ENCODE measurements at places on chromosomes 11 and 22.

- no peak for DNase-seq
These were observed 259.4 kb downstream of the SWAP70 start for GRCh38 chr11:9923280-9923679.

GRCh38 chr11:107494055-107494454 is 36.4 kb upstream of the CWF19L2 start:
- no peak for DNase-seq

DNA sequence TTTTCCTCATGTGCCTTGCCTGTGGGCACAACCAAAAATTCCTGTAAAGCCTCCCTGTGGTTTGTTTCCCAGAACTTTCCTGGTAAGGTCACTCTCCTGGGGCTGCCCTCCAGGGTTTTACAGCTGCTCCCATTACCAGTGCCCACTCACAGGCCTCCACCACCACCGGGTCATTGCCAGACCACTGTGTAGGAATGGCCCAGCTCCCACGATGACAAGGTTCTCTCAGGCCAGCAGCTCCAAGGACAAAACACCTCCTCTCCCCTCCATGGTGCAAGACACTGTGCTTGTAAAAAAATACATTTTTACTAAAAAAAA is 96.1 kb upstream of the AKIP1 start:
- no peak for DNase-seq

DNA sequence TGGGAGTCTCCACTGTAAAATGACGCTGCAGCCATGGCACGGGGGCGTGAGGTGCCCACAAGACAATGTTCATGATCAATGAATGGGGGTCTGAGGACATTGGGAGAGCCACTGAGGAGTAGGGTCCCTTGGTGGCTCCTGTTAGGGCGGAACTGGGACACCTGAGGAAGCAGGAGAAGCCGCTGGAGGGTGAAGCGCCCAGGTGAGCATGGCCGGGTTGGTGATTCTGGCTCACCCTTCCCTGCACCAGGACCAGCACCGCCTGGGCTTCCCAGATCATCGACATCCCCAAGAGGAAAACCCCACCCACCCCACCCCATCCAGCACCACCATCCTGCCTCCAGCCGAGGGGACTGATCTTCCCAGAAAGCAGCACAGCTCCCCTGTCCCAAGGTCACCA is 30.6 kb downstream of the SHANK2 start:
- DNase-seq, result no peak

DNA sequence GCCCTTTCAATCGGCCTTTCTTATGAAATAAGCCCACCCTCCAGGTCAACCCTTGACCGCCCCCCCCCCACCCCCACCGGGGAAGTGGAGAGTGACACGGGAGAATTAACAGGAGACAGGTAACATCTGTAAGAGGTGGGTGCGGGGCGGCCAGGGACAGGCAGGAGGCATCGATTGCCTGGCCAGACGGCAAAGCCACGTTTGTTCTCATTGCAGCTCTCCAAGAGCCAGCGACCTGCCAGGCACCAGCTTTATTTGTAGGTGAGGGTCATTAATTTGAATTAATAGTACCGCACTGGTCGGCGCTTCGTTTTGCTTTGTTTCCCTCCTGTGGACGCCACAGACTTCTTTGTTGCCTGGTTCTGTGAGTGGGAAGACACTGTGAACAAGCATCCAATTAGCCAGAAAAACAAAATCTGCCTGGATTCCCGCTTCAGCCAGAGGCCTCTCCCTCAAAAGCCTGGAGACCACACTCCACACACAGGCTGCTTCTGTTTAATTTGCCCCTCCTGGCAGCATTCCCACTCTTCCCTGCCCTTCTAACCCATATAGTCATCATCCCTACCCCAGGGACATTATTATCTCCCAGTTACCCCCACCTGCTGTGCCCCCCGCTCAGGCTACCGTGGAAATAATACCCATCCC is 104.5 kb upstream of the OPCML start:
- no peak for DNase-seq

GRCh38 chr11:63813563-63814382 is 517 bp downstream of the SPINDOC start:
- no peak for DNase-seq

DNA sequence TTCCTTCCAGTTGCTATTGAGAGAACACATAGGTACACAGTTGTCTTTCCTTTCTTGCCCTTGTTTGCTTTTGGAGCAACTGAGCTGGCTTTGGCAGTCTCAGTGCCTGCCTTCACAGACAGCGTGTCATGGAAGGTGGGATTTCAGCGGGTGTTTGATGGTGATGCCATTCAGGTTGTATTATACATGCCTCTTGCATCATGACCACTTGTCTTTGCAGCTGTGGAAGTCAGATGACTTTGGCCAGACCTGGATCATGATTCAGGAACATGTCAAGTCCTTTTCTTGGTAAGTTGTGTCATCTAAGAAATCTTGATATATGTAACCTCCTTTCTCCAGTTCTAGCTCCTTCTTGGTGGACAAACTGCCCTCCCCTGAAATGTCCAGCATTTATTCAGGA is 37.1 kb upstream of the SORL1-AS1 start:
- DNase-seq, result no peak

GRCh38 chr22:38204784-38205183 is 3.0 kb downstream of the MAFF start:
- DNase-seq, result peak; percentile 67

GRCh38 chr11:120167659-120168058 is 29.7 kb upstream of the TRIM29 start:
- DNase-seq, result no peak

DNA sequence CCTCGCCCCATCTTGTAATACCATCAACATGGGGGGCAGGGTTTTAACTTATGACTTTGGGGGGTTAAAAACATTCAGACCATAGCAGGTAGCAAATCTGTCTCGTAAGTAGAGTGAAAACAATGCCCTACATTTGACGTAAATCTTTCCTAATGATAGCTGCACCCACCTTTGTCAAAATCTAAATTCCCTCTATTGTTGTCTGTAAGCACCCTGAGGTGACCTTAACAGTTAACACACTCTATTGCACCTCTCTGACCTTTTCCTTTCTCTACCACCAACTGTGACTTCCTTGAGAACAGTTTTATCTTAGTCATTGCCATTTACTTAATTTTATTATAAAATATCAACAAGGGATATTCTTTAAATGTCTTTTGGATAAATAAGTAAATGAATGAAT is 1024.9 kb upstream of the CNTN5 start:
- no peak for DNase-seq

DNA sequence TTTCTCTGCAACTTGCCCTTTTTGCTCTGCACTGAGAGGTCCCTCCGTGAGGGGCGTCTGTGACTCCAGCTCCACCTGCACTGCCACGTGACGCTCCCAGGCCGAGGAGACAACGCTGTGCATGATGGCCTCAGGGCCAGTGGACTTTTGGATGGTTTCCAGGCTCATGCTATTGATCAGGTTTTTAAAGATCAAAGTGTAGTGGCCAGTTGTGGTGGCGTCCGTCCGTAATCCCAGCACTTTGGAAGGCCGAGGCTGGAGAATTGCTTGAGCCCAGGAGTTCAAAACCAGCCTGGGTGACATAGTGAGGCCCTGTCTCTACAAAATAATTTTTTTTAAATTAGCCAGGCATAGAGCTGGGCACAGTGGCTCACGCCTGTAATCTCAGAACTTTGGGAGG is 16.1 kb downstream of the RPL3 start:
- DNase-seq, result no peak

DNA sequence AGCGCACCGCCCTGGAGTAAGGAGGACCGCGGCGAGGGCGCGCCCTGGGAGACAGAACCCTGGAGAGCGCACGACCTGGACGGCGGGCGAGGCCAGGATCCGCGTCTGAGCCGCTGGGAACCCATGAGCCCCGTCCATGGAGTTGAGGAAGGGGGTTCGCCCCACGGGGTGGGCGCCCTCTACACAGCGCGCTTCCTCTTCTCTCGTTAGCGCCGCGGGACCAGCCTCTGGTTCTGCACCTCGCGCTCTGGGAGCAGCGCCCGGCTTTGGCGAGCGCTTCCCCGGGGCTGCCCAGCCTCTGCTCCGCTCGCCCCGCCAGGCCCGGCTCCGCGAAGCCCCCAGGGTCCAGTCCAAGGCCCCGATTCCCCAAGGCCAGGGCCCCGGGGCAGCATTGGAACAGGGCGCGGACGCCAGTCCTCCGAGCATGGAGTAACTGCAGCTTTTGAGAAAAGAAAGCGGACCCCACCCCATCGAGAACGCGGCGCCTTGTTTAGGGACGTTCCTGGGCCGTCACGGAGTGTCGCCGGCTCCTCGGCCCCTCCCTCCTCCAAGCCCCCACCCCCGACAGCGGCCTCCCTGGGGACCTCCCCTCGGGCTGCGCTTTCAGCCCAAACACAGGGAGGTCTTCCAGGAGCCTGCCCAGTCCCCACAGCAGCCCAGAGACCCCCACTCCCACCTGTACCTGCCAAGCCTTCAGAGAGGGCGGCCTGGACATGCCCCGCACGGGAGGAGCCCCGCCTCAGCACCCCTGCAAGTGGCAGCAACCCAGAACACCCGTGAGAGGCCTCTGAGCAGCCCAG is 56.2 kb downstream of the BRD1 start:
- no peak for DNase-seq

DNA sequence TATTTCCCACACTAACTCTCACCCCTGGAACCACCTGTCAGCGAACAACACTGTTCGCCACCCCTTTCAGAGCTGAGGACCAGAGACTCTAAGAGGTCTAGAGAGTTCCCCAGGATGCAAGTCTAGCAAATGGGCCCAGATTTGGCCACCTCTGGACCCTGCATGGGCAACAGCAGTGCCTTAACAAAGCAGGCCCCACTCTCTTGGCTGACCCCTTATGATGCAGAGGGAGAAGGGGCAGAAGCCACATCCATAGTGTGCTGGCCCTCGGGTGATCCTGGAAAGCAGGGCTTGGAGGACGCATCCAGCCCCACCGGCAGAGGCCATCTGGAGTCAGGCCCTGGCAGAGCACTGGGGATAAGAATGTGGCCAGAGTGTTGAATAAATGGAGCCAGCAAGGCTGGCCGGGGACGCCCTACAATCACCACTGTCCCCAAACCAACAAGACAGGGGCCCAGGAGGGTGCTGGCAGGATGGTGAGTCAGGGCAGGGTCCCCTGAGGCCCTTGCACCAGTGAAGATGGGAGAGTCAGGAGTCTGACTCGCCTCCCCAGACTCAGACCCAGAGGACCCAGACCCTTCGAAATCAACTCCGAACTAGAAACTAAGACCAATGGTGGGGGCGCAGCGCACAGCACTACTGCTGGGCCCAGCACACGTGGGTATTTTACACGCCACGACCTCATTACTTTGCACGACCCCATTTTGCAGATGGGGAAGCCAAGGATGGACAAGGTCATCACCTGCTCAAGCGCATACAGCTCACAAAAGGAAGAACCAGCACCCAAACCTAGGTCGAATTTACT is 6.5 kb downstream of the CSNK1E start:
- no peak for DNase-seq

- DNase-seq, result no peak
These were observed 318.0 kb downstream of the KIRREL3 start for GRCh38 chr11:126682590-126682989.

All from HL-60 (cell line).